ENCODE measurements at places on chromosomes 3 and 15. TPM values are rescaled to one million over a fixed set of nuclear protein-coding genes. Genes with fewer than 3 reads are reported as not detected.

SOX14 gene
- total RNA-seq: not detected

DNA sequence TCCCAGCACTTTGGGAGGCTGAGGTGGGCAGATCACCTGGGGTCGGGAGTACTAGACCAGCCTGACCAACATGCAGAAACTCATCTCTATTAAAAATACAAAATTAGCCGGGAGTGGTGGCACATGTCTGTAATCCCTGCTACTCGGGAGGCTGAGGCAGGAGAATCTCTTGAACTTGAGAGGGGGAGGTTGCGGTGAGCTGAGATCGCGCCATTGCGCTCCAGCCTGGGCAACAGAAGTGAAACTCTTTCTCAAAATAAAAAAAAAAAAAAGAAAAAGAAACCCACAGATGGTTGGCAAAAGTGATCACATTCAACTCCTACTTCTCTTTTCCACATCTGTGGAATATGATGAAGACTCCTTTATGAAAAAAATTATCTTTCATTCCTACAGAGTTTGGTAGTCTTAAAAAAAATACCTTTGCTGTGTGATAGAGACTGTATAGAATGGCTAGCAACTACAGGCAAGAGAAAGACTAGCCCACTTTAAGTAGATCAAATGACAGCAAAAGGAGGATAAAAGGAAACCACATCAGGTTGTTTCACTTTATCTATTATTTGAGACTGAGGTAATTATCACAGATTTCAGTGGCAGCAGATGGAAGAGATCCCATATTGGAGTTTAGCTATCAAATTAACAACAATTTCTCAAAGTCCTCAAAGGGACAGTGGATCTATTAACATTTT is 172.9 kb upstream of the TSPAN3 start:
- no peak for DNase-seq
- H3K4me3 ChIP-seq: no peak overlapping the region
- H3K27ac ChIP-seq: no peak overlapping the region
- H3K27me3 ChIP-seq: no peaks in the 10 kb centered on the region
- no peaks in the 10 kb centered on the region for H3K4me1 ChIP-seq
- H3K36me3 ChIP-seq: no peaks in the 10 kb centered on the region

PFKFB4 gene
- total RNA-seq: 7.5 TPM

GPR176 gene
- 0.61 TPM for total RNA-seq

DNA sequence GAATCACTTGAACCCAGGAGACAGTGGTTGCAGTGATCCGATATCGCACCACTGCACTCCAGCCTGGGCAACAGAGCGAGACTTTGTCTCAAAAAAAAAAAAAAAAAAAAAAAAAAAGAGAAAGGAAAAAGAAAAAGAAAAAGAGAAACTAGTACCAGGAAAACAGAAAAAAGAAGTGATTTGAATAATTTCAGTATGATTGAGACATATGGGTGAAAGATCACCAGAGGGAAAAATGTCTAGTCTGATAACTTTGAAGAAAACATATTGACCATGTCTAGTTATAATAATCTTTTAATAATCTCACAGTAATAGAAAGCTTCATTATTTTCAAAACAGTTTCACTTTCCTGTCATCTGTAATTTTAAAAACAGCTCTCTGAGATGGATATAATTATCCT is 16.4 kb downstream of the TGFBR2 start:
- H3K36me3 ChIP-seq: no peaks in the 10 kb centered on the region
- H3K27me3 ChIP-seq: no peaks in the 10 kb centered on the region
- no peak for DNase-seq
- no peak overlapping the region for H3K27ac ChIP-seq
- H3K4me1 ChIP-seq: peaks cover 4% of the 10 kb centered on the region
- H3K4me3 ChIP-seq: no peak overlapping the region

GRCh38 chr15:62874959-62875625 is 167.5 kb upstream of the TPM1 start:
- no peaks in the 10 kb centered on the region for H3K27me3 ChIP-seq
- no peaks in the 10 kb centered on the region for H3K4me1 ChIP-seq
- no peak for DNase-seq
- no peak overlapping the region for H3K4me3 ChIP-seq
- no peak overlapping the region for H3K27ac ChIP-seq

- no peak overlapping the region for H3K27ac ChIP-seq
- no peak overlapping the region for H3K4me3 ChIP-seq
- H3K4me1 ChIP-seq: peaks cover 23% of the 10 kb centered on the region
- peaks cover 3% of the 10 kb centered on the region for H3K36me3 ChIP-seq
- no peak for DNase-seq
Observed at GRCh38 chr3:172511783-172512762, 11.2 kb downstream of the TNFSF10 start.

All from pancreas (tissue), 10 donors.